T-helper 17 cell (primary cell): ENCODE measurements at places on chromosomes 5 and 9. TPM values are rescaled to one million over a fixed set of nuclear protein-coding genes. Genes with fewer than 3 reads are reported as not detected.

DNA sequence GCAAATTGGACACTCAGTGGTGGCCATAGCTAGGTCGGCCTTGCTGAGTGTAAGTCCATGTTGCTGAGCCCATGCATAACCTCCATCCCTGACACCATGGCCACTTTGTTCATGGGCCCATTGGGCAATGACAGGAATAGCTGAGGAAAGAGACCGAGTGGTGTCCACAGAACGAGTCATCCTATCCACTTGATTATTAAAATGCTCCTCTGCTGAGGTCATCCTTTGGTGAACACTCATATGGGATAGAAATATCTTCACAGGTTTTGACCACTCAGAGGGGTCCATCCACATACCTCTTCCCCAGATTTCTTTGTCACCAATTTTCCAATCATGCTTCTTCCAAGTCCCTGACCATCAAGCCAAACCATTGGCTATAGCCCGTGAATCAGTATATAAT is 63.6 kb downstream of the PPIC start:
- no peak overlapping the region for H3K4me3 ChIP-seq
- no peak for DNase-seq
- no peaks in the 10 kb centered on the region for H3K4me1 ChIP-seq
- H3K27ac ChIP-seq = no peak overlapping the region

DNA sequence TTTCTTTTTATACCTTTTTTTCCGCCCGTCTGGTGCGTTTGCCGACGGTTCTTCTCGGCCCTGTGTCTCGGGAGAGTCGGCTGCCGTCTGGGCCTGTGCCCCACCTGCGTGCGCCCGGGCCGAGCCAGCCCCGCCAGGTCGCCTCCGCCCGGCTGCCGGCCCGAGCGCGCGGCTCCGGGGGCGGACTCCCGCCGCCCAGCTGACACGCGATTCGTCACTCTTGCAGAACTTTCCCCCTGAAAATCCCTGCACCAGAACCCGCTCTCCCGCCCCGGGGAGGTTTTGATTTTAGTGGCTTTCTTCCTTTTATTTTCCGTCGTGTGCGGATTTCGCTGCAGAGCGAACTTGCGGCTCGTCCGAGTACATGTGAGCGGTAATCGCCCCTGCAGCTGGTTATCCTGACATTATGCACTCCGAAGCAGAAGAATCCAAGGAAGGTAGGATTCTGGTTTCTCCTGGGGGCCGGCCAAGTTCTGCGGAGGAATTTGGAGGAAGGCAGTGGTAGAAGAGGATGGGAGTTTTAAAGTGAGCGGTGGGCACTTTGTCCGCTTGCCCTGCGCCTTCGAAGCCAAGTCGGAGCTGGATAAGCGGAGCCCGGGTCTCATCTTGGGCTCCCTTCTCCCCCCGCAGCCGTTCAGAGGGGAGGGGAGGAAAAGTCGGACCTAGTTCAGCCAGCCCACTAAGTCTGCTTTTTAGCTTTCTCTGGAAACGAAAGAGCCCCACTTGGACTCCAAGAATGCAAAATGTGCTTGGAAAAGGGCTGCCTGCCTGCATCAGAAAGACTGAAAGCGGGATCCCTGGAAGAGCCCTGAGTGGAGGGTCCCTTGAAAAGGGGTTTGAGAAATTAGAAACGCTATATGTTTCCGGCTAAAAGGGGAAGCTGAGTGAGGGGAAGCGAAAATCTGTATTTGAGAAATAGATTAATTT is at the start of gene TNFAIP8:
Gene TNFAIP8 (plus strand): TSS at position 335 of the 927 bp plus-strand sequence. CDS start 72 bp downstream, at position 407.
- peak; percentile 39 for DNase-seq
- H3K36me3 ChIP-seq = peaks cover 2% of the 10 kb centered on the region
- peaks cover 73% of the 10 kb centered on the region for H3K4me1 ChIP-seq
- peak within 1 kb of the TSS; percentile 97 for H3K4me3 ChIP-seq
- H3K27me3 ChIP-seq = no peaks in the 10 kb centered on the region
- H3K27ac ChIP-seq = peak within 1 kb of the TSS; percentile 98

Gene COL15A1
- not detected for total RNA-seq

Gene BRINP1
- total RNA-seq = not detected

DNA sequence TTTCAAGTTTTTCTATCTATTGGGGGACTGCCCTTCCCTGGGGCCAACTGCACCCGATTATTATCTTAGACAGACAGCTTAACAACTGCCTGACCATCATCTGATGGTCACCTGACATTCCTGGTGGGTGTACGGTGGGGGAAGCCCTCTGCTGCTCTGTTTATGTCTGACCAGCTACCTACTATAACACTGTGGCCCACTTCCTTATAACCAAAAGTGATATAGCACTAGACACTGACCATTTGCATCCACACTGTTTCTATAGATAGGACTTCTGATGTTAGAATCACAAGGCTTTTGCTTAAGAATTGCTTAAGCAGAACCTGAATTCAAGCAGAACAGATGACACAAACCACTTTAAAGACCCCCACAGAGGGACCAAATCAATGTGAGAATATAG is 110.5 kb upstream of the RAI14 start:
- no peak overlapping the region for H3K27ac ChIP-seq
- no peaks in the 10 kb centered on the region for H3K36me3 ChIP-seq
- H3K4me3 ChIP-seq = no peak overlapping the region
- no peak for DNase-seq
- peaks cover 19% of the 10 kb centered on the region for H3K27me3 ChIP-seq

DNA sequence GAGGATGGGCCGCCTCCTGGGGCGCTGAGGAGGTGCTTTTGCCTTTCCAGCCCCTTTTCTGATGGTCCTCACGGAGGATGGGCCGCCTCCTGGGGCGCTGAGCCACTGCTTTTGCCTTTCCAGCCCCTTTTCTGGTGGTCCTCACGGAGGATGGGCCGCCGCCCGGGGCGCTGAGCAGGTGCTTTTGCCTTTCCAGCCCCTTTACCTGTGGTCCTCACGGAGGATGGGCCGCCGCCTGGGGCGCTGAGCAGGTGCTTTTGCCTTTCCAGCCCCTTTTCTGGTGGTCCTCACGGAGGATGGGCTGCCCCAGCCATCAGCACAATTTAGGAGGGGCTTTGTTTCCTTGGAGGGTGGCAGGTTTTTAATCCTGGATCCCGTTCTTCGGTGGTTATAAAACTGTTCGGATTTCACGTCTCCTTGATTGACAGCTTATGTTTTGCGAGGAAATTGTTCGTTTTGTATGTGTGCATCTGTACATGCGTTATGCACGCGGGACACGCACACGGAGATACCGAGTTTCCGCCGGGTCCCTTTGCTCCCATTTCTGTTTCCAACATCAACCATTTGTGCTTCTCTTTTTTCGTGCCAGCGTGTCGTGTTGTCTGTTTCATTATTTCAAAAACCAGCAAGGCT is 34.7 kb upstream of the SLC9A3 start:
- peaks cover 34% of the 10 kb centered on the region for H3K27me3 ChIP-seq
- peaks cover 5% of the 10 kb centered on the region for H3K36me3 ChIP-seq
- no peak for DNase-seq
- H3K27ac ChIP-seq = no peak overlapping the region

- peaks cover 44% of the 10 kb centered on the region for H3K27me3 ChIP-seq
- H3K27ac ChIP-seq = no peak overlapping the region
- H3K4me3 ChIP-seq = no peak overlapping the region
- H3K4me1 ChIP-seq = no peaks in the 10 kb centered on the region
Observed at GRCh38 chr9:135602789-135603481, 36.4 kb downstream of the GLT6D1 start.
